NCI-H1436 treated with DMSO at 0.1 percent for 48 hours (cell line): ENCODE measurements at places on chromosomes 1 and 21.

- no peak for DNase-seq
These were observed 229.5 kb upstream of the VAMP3 start for GRCh38 chr1:7541629-7542028.

- DNase-seq: no peak
These were observed 91.5 kb downstream of the UROD start for GRCh38 chr1:45103534-45103933.

DNA sequence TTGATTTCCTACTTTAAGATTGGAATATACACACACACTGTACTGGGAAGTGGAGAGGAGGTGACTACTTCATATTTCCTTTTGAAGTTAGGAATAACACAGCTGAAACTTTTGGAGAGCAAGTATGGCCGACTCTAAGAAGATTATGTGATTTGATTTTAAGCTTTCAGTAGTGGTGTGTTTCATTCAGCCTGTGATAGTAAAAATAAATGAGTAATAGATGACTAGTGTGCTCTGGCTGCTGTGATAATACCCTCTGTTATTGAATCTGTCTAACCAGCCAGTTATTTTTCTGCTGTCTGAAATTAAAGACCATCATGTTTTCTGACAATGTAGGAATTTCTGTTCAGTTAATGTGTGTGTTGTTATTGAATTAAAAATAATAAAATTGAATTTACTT, 48.3 kb downstream of the CTTNBP2NL start:
- no peak for DNase-seq

GRCh38 chr1:205328476-205328875, 6.9 kb upstream of the NUAK2 start:
- no peak for DNase-seq

GRCh38 chr21:24123785-24124184, 1483.5 kb downstream of the MRPL39 start:
- DNase-seq: no peak

DNA sequence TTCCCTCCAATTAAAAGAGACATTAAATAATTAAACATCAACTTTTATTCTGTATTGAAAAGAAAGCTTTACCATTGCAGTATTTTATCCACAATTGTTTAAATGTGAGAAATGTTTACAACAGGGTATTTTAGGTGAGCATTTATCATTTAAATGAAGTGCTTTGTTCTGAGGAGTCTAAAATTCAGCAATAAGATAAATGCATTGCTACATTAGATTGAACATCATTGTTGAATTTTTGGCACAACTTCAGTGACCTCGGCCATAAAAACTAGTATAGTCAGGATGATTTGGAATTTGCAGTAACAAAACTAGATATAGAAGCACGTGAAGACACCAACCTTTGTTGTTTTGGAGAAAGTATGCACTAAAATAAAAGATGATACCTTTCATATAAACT, 692.9 kb downstream of the USP25 start:
- no peak for DNase-seq

GRCh38 chr1:156945881-156946661, 25.6 kb downstream of the LRRC71 start:
- no peak for DNase-seq
